ENCODE measurements at places on chromosomes 1 and 21.

GRCh38 chr1:187509091-187509490 lies 680.3 kb downstream of the PLA2G4A start:
- DNase-seq = no peak

- DNase-seq = no peak
Measured at GRCh38 chr1:155801149-155801548, 55.9 kb downstream of the GON4L start.

GRCh38 chr1:214446772-214447556 lies 104.4 kb downstream of the PTPN14 start:
- DNase-seq = no peak

- no peak for DNase-seq
Measured at GRCh38 chr1:43451701-43452532, 1.8 kb downstream of the HYI start.

Measured in GM12892 (cell line).